ENCODE measurements at places on chromosomes 16 and 17.

GRCh38 chr17:66850692-66851091 lies 15.8 kb downstream of the CACNG5 start:
- DNase-seq: no peak

GRCh38 chr17:62737513-62737912 lies 70.6 kb downstream of the MARCHF10 start:
- no peak for DNase-seq

DNA sequence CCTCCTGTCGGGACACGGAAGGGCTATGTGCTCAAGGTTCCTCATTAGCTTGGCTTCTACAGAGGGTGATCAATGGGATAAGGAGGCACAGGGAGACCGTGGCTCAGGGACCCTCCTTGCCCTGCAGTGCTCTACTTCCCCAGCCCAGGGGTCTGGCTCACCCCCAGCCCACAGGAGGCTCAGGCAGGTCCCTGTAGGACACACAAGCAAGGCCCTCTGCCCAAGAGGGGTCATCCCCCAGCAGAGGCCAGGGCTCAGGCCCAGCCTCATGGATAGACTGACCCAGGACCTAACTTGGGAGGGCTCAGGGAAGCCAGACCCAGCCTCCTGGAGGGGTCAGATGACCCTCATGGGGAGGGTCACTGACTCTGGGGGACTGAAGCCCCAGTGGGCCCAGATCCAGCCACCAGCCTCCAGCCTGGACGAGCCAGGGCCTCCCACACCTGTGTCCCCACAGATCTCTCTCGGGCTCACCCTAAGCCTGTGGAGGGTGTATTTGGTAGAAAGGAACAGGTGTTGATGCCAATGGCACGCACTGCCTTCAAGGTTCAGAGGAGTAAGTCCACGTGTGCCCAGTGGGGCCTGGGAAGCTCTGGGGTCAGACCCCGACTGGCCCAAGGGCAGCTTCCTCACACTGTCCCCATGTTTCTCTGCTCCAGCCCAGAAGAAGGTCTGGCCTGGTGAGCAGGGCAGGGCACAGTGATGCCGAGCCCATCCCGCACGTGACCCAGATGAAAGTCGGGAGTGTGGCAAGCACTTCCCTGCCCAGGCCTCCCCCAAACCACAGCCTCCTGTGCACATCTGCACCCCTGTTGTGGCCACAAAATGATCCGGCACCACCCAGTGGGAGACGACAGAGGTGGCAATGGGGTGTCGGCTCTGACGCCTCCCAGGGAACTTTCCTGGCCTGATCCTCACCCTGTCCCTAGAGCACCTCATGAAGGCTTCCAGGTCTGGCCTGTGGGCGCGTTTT lies 10.9 kb upstream of the KRTAP17-1 start:
- no peak for DNase-seq

- no peak for DNase-seq
Observed at GRCh38 chr17:61144617-61145564, 254.8 kb upstream of the TBX2 start.

GRCh38 chr16:84545114-84545737 lies 40.8 kb upstream of the MEAK7 start:
- DNase-seq: no peak

DNA sequence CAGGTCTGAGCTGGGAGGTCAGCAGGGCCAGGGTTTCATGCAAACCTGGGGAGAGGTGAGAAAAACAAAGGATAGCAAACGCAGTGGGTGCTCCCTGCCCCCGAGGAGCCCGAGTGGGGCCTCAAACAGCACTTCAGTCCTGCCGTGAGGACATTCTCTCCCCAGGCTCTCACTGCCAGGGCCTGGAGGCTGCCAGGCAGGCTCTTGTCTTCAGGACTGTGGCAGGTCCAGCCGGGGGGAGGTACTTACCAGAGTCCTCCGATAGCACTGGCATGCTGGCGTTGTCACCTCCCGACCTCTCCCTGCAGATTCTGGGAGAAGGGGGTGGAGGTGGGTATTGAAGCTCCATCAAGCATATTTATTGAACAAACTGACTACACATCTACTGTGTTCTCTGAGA lies 1.3 kb downstream of the MPP3 start:
- no peak for DNase-seq

GRCh38 chr16:13569986-13570385 lies 350.0 kb upstream of the ERCC4 start:
- DNase-seq: no peak

GRCh38 chr16:72270531-72270930 lies 98.6 kb upstream of the PMFBP1 start:
- DNase-seq: no peak

DNA sequence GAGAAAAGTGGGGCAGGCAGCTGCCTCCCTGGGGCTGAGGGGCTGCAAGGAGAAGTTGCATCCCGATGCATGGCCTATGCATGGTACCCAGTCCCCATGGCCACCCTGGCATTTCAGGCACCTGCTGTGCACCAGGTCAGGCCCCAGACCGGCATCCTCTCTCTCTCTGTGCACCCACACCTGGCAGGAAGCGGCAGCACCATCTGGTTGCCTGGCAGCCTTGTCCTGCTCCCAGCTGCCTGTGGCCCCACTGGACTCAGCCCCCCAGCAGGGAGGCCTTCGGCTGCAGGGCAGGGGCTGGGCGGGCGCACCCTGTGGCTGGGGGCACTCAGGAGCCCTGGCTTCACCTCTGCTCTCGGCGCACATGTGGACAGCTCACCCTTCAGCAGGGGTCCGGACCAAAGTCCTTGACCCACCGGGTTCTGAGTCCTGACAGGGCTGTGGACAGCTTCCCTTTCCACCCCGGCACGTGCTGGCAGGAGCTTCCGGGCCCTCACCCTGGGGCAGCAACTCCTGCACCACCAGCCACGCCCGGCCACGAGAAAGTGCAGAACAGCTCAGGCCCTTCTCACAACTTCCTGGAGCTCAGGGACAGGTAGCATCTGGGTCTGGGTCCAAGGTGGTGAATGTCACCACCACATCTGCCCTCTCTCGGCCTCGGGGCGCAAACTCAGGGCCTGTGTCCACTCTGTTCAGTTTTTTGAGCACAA lies 36.7 kb downstream of the CTU2 start:
- DNase-seq: no peak

- DNase-seq: no peak
Observed at GRCh38 chr16:49465661-49466528, 92.3 kb downstream of the C16orf78 start.

- DNase-seq: no peak
Observed at GRCh38 chr16:1362807-1363206, 11.1 kb downstream of the GNPTG start.

All from activated T-helper 1 cell treated with Interleukin-2 at 50 U/mL for 16 hours (primary cell).